Left renal cortex interstitium (tissue), 4 donors: ENCODE measurements at places on chromosomes 6 and 20. TPM values are rescaled to one million over a fixed set of nuclear protein-coding genes. Genes with fewer than 3 reads are reported as not detected.

MUCL3 gene
- polyA plus RNA-seq = not detected

MOG gene
- polyA plus RNA-seq = 0.22 TPM

C20orf141 gene
- polyA plus RNA-seq = not detected

GFRA4 gene
- not detected for polyA plus RNA-seq

UBD gene
- polyA plus RNA-seq = 1.4 TPM

OGFRL1 gene
- polyA plus RNA-seq = 19.2 TPM

NNAT gene
- polyA plus RNA-seq = 135 TPM

DNA sequence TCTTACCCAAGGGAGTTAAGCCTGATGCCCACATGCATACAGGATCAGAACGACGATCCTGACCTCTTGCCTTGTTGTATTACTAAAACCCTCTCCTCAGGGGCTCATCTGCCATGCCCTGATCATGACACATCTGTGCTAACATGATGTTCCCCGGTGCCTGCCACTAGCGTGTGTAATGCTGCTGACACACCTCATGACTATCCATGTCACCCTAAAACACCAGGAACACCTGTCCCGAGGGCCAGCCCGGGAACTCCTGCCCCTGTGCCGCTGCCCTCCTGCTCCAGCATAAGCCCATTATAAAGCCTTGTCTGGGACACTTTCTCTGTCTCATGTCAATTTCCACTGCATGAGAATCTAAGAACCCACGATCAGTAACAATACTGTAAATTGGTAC is 7.6 kb downstream of the SERPINB6 start:
- no peak for DNase-seq

GRCh38 chr6:157669747-157670216 is 153.3 kb upstream of the SNX9 start:
- DNase-seq = no peak

GRCh38 chr6:169851641-169852503 is 100.5 kb downstream of the ERMARD start:
- no peak for DNase-seq

DNA sequence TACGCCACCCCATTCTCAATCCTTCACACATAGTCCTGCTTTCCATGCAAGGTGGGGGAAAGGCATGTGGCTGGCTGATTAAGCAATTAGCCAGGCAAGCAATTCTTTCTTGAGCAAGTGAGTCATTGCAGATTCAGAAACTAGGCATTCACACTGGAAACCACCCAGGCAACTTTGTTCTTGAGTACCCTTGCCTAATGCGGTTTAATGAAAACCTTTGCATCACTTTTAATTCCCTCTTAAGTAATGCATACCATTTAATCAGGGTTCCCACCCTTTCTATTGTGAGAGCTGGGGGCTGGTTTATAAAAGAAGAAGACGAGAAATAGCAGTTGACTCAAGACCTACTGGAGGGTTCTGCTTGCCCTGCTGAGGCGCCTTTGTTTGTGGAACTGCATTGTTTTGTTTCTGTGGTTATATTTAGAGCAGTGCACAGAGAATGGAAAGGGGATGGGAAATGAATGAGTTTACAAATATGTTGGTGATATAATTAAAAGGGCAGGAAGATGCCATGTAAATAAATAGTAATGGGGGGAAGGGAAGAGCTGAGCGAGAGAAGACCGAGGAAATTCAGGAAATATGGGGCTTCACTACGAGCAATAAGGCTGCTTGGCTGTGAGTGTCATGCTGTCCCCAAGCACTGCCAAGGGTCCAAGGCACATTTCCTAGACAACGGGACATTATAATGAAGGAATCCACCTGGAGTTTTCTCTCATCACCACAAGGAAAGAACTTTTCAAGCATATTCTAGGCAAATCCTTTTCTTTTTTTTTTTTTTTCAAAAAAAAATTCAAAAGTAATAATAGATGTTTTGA is 48.8 kb upstream of the TSHZ2 start:
- DNase-seq = no peak

- no peak for DNase-seq
Measured at GRCh38 chr6:110319843-110320242, 38.3 kb downstream of the METTL24 start.

- no peak for DNase-seq
Measured at GRCh38 chr6:30329331-30329730, 2.6 kb downstream of the TRIM39 start.

DNA sequence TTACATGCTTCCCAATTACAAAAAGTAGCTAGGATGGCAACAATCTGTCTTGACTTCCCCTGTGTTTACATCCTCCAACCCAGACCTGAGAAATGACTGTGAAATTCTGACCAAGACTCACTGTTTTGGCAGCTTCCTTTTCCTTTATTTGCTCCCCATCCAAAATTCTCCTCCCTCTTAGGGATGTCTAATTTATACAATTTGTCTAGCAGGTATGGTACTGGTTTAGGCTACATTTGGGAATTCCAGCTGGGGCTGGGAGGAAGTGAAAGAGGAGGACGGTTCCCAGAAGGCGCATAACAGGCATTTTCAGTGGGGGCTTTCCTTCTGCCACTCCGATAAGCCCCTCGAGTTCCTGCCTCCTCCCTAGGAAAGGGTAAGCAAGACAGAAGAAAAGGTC is 231.5 kb upstream of the BTBD3 start:
- DNase-seq = no peak
